ENCODE measurements at places on chromosomes 5 and 9.

- DNase-seq: no peak
Measured at GRCh38 chr9:81620002-81620390, 69.4 kb downstream of the TLE1 start.

GRCh38 chr5:362189-362588, 40.7 kb downstream of the AHRR start:
- DNase-seq: no peak

- DNase-seq: no peak
Measured at GRCh38 chr5:176790941-176791340, 19.4 kb upstream of the UNC5A start.

DNA sequence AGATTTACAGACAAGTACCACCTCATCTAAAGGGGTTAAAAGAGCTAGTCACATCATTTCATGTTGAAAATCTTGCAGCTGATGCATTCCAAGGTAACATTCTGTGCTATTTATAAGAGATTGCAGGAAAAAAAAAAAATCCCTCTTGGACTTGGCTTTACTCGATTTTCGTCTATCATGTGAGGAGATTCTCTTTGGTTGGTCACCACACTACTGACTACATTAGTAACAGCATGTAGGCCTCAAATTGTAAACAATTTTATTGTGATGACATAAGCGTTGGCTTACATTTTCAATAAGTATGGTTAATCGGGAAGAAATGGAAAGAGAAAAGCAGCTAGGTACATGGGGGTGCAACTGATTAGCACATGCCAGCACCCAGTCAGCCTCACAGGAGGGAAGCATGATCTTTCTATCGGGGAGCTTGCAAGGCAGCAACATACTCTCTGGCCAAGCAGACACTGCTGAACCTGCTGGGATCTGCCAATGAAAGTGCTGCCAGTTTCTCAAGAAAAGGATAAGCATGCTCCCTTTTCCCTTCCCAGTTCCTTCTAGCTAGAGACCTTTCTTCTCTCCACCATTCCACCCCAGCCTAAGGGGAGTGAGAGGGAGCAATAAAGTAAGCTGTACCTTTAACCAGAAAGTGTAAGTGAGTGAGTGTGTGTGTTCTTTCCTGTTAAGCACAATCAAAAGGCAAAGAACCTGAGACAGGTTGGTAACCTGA, 7.5 kb downstream of the NREP start:
- DNase-seq: no peak

DNA sequence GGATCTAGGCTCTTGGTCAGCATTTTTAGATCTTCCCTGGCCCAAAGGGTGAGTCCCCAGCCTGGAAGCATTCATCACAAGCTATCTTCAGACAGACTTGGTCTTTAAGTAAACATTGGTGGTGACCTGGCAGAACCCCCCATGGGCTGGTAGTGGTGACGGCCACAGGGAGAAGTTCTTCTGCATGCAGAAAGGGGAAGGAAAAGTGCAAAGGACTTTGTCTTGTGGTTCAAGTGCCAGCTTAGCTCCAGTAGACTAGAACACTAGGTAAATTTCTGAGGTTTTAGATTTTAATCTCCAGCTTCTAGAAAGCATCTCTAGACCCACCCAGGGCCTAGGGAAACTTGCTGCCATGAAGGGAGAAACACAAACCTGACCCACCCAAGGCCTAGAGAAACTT, 584.0 kb downstream of the CHSY3 start:
- no peak for DNase-seq
